ENCODE measurements at places on chromosomes 7 and 10.

GRCh38 chr7:28330384-28331070 is 81.8 kb upstream of the CREB5 start:
- no peak for DNase-seq

DNA sequence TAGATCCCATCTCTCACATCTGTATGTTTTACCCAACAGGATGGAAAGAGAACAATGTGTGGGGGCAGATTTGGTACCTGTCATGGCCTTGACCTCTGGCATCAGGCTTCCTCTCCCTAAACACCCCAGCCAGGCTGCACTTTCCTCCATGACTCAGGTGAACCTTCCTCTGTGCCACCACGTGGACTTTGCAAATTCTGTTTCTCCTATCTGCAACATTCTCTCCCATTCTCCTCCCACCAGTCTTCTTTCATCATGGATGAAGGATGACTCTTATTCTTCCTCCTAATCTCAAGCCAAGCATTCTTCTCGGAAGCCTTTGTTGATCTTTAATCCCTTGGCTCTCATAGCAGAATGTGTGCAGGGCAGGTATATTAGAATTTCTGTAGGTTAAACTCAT is 355.4 kb downstream of the KCNMA1 start:
- DNase-seq: no peak

- no peak for DNase-seq
These were observed at the start of gene PSD for GRCh38 chr10:102418622-102419268. TSS of gene PSD (minus strand) at chr10:102418785. CDS start at chr10:102417038, 1,747 bp downstream.

DNA sequence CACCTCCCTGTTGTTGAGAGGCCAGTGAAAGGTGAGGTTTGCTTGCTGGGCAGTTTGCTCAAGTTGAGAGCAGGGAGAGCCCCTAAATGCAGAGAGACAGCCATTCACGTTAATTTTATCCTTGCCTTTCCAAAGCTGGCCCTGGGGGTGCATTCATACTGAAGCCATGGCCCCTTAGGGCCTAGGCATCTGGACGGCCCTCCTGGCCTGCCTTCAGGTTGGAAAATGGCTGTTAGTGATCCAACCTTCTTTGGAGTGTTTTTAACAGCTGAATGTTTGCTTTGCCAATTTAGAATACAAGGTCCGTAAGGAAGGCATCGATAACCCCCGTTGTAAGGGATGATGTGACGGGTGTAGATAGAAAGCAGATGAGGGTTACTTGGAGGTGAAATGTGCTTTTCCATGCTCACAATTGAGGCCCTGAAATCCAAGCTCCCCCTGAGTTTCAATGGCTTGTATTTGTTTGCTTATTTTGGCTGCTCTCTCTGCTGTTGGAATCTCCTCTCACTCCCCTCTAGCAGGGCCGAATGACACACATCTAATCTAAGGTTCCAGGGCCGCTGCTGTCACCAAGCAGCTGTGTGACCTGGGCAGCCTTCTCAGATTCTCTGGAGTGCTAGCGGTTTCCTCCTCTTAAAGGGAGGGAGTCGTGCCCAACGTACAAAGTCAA is 171.6 kb upstream of the MKI67 start:
- DNase-seq: no peak

GRCh38 chr7:142280263-142280662 is 22.4 kb upstream of the PRSS58 start:
- DNase-seq: no peak

GRCh38 chr7:40714363-40715052 is 579.7 kb downstream of the SUGCT start:
- DNase-seq: no peak

DNA sequence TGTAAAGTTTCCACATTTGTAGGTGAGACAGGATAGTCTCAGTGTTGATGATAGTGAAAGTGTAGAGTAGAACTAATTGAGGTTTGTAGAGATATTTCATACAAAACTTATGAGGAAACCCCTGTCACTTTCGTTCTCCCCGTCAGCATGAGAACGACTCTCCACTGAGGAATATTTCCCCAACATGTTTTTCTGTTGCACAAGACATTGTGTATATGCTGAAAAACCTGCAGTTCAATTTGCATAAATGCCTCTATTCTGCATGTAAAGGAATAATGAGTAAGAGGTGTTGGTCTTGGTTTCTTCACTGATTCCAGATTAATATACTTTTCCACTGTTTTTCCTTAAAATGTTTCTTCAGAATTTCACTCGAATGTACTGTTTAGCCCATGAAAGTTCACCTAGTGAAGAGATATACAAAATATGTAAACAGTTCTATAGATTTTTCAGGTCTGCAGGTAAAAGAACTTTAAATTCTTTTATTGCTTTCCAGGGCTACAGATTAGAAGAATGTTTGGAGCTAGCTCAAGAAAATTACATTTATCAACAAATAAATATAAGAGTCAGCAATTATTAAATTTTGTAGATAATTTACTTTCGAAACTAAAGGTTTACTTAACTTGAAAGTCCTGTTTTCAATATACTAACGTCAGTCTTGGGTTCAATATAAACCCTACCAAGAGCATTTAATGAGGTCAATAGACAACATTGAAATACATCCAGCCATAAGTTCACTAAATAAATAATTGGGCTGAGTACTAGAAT is 37.2 kb downstream of the HEPACAM2 start:
- no peak for DNase-seq

DNA sequence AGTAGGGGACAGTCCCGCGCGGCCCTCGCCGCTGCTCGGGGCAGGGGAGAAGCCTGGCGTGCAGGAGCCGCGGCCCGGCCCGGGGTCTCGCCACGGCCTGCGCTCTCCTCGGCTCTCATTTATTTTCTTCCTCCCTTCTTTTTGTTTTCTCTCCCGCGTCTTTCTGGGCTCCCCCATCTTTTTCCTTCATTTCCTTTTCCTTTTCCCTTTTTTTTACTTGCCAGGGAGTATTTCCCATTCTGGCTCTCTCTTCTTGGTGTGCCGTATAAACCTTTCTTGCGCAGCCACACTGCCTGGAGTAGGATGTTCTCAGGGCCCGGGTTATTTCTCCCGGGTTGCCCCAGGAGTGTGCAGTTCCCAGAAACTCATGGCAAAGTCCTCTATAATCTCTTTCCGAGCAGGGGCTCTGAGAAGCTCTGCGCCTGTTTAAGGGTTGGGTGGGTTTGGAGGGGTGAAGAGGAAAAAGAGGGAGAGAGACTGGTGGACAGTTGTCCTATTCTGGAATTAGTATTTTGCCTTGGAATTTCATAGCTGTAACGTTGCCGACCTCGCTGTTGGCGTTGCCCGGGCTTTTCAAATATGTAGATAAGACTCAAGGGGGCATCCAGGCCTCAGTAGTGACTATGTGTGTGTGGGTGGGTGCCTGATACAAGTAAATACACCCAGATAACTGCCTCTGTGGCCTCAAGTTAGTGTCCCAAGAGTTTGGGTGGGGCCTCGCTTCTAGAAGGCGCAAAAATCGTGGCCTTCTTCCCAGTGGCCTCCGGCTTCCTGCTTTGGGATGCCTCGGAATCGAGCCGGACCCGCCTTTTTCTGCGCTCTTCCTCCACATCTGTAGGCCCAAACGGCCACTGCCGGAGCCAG is 4.3 kb upstream of the ZNF503 start:
- DNase-seq: no peak

- DNase-seq: no peak
These were observed 21.5 kb downstream of the ZMIZ1 start for GRCh38 chr10:79090134-79090803.

DNA sequence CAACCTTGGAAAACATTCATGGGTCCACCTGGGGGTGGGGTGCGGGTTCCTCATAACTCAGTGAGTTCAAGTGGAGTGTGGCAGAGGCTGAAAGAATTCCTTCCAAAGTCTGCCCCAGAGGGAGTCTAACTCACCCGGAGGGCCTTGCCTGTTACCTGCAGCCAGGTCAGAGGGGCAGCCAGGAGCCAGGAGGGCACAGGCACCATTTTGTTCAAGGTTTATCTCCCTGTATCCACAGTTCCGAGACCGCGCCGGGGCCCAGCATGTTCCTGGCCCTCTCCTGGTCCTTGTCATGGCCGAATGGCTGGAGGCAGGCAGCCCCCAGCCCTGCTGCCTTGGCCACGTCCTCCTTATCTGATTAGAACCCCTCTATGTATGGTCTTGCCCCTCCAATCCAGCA is 11.4 kb upstream of the DOCK1 start:
- DNase-seq: no peak

- DNase-seq: peak; percentile 71
These were observed 55.9 kb downstream of the UPF2 start for GRCh38 chr10:11986593-11987216.

- DNase-seq: no peak
These were observed 314.9 kb downstream of the RPS24 start for GRCh38 chr10:78348411-78349164.

GRCh38 chr7:84076219-84076618 is 118.4 kb downstream of the SEMA3A start:
- DNase-seq: no peak

- no peak for DNase-seq
These were observed 55.9 kb downstream of the AOC1 start for GRCh38 chr7:150908173-150908572.

DNA sequence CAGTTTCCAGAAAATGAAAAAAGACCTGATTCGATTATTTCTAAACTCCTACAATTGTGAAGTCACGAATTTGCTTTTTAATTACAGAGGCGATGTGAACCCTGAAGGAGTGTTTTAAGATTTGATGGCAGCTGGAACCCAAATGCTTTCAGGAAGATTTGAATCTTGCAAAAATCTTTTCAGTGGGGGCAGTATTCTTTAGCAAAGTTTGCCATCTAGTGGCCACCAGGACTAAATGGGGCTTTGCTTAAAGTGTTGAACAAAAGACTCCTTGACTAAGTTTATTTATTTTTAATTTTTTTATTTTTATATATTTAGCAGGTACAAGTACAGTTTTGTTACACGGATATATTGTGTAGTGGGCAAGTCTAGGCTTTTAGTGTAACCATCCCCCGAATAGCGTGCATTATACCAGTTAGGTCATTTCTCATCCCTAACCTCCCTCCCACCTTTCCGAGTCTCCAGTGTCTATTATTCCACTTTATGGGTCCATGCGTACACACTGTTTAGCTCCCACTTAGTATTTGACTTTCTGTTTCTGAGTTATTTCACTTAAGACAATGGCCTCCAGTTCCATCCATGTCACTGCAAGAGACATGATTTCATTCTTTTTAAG is 98.8 kb downstream of the CACNB2 start:
- DNase-seq: no peak

DNA sequence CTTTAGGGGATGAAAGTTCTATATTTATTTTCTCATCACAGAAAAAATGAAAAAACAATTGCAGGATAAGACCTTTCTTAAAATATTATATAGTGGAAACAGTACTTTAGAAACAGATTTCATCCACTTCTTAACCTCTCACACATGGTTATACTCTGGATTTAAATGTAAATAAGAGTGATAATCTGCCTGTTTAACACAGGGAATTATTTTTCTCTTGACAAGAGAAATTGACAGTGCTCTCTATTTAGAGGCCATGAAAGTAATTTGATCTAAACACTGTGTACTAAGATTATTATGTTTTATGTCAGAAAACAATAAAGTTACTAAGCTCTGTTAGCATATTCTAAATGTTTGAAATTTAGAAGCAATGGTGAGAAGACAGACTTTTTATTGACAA is 88.4 kb downstream of the PHF14 start:
- DNase-seq: no peak

DNA sequence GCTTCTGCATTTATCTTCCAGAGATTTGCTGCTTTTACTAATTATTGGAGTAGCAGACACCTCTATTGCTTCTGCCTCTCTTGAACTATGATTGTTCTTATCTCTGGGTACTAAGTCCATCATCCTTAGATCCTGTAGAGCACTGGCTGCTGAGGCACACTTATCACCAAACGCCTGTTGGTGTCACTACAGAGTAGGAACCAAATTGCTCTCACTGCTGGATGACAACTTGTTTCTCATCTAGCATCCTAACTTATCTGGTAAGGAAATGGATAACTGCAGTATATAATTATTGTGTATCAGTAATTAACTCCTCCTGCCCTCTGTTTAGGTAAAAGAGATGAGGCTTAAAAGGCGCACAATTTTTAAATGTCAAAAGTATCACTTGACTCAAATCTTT is 1059.4 kb downstream of the NRG3 start:
- no peak for DNase-seq

- DNase-seq: no peak
These were observed 226.5 kb downstream of the INHBA start for GRCh38 chr7:41476460-41476803.

DNA sequence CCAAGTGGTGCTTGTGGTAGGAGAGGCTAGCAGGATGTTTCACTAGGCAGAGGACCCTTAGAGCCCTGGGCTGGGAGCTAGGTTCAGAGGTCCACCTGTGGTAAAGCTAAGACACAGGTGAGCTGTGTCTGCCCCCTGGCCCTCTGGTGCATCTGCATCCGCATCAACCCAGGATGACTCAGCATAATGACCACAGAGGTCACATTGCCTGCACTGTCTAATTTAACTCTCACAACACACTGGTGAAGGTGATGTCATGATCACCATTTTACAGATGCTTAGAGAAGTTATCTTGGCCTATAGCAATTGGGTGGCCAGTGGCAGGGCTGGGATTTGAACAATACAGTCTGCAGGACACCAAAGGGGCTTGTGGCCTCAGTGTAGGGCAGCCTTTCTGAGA is 33.1 kb downstream of the HABP2 start:
- no peak for DNase-seq

DNA sequence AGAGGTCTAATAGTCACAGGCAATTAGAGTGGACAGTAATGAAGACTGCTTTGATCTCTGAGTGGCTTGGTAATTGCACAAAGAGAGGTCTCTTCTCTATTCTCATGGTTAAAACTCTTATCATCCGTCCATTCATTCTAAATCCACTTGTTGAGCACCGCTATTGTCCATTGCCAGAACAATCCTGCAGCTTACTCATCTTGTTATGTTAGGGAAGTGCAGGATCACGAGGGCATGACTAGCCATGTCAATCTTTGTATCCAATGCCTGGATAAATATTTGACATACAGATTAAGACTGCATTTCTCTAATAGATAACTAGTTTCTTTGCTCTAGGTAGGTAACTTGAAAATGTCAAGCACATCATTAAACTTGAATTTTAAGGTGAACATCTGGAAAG is 14.9 kb downstream of the SFTPD start:
- DNase-seq: no peak

DNA sequence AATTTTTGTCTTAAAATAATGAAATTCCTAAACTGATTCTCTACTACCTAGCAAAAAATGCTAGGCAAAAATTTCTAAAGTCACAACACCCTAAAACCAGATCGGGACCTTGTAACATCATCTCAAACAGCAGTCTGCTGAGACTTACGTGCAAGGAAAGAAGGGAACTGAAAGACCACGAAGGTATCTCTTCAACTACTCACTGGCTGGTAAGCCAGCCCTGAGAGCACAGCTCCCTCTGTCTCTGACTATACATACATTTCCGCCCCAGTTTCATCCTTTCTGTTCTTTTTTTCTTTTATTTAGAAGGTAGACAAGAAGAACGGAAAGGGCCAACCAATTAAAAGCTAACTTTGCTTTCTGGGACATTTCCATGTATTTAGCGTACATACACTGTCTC is 15.6 kb downstream of the SORCS1 start:
- DNase-seq: no peak

- no peak for DNase-seq
These were observed 486.3 kb downstream of the ACTR3B start for GRCh38 chr7:153245809-153246208.

DNA sequence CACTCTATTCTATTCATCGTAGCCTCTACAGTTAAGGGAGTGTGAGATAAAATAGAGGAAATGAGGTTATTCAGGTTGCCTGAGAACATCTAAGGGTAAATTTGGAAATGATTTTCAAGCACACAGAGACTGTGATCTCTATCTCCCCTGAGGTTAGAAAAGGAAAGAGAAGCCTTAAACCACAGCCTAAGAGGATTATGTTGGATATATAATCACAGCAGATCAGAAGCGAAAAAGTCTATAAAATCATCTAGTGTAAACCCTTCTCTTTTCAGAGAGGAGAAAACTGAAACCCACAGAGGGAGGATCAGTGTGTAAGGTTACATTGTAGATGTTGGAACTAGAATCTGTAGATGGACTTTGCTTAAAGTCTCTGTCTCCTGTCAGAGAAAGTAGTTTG is 90.6 kb upstream of the SEMA3E start:
- DNase-seq: no peak

All from activated T-cell treated with anti-CD3 and anti-CD28 coated beads for 1 hour (primary cell).